Substantia nigra (tissue), 51 donors: ENCODE measurements at places on chromosomes 1 and 21.

DNA sequence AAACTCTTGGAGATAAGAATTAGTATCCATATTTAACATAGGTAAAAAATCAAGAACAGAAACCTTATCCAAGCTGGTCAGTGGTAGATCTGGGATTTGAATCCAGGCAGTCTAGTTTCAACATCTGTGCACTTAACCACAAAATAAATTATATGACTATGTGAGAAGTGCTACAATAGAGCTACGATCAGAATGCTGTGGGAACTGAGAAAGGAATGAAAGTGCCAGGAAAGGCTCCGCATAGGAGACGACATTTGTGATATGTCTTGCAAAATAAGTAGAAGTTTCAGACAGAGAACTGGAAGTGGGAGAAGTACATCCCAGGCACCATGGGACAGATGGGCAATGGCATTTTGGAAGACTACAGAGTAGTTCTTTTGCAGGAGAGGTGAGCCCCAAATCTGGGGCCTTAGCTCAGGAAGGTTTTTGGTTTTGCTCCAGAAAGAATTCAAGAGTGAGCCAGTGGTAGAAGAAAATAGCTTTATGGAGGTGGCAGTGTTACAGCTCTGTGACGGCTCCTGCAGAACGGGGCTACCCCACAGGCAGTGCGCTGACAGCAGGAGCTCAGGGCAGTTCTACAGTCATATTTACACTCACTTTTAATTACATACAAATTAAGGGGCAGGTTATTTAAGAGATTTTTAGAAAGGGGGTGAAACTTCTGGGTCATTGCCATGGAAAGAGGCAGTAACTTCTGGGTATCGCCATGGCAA is 25.5 kb upstream of the GJA5 start:
- DNase-seq, result no peak

DNA sequence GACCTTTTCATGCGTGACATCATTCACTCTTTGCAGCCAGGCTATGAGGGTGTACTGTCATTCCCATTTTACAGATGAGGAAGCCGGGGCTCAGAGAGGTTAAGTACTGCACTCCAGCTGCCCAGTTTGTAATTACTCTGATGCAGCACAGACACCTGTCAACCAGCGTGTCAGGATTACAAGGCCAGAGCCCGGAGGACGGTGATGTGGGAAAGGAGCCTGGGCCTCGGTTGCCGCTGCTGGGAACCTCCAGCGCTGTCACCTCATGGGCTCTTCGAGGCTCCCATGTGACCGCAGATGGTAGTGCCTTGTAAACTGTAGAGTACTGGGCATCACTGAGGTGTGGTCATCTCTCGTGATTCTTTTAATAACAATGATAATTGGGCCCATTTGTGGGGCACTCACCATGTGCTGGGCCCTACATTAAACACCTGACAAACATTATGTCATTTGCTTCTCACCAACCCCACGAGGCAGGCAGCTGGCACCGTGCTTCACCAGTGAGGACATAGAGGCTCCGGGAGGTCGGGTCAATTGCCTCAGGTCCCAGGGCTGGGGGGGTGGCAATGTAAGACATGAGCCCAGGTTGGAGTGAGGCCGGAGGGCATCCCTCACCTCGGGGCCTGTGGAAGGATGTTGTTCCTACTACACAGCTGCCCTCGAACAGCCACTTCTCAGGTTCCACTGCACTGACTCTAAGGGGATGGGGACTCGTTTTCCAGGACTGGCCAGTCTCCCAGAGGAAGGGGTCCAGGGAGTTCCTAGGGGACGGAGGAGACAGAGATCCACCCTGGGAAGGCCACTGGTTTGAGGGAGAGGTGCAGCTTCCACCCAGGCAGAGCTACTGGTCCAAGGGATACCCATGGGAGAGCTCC is 42.8 kb upstream of the PADI1 start:
- no peak for DNase-seq

- no peak for DNase-seq
These were observed 103.7 kb upstream of the CLDN14 start for GRCh38 chr21:36583591-36583990.

GRCh38 chr21:43268086-43268803 is 99.4 kb downstream of the CRYAA start:
- DNase-seq, result no peak

DNA sequence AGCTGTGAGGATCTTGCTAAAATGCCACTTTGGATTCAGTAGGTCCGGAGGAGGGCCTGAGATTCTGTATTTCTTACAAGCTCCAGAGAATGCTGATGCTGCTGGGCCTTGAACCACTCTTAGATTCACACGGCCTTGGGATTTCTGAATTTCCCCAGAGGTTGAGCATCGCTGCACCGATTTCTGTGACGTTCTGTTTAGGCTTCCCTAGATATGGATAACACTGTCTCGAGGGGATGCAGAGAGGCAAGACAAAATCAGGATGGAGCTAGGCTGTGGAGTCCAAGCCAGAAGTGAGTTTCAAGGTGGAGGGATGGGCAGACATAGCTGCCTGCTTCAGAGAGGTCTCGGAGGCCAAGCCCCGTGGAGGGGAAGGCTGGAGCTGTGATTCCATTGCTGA is 415.9 kb upstream of the PROX1 start:
- DNase-seq, result no peak

GRCh38 chr1:36947384-36947783 is 86.9 kb downstream of the GRIK3 start:
- no peak for DNase-seq

DNA sequence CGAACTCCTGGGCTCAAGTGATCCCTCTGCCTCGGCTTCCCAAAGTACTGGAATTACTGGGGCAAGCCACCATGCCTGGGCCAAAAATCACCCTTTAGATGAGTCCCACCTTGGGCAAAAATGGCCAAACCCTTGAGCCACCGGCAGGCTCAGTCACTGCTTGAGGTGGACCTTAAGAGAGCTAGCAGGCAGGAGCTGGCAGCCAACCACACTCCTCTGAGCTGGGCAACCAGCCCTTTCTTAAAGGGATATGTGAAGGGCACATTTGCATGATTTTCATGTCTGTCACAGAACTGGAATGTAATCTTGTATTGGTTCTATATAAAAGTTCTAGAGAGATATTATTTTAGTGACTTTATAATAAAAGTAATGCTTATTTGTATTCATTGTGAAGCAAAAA is 316.5 kb downstream of the PBX1 start:
- DNase-seq, result no peak

DNA sequence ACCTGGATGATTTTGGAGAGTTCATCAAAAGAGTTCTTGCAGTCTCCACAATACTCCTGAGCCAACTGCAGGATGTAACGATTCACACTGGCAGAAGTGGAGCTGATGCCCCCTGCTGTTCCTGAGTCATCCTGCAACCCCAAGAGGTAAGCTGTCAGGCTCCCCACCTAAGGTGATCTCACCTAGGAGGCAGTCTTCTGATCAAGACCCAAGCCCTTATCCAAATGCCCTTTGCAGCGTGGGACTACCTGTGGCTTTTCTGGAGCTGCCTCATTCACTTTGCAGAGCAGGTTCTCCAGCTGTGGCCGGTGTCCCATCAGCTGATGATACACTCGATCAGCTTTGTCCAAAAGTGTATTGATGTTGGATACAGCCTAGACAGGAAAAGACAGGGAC is 96.4 kb downstream of the UBR4 start:
- DNase-seq, result no peak

DNA sequence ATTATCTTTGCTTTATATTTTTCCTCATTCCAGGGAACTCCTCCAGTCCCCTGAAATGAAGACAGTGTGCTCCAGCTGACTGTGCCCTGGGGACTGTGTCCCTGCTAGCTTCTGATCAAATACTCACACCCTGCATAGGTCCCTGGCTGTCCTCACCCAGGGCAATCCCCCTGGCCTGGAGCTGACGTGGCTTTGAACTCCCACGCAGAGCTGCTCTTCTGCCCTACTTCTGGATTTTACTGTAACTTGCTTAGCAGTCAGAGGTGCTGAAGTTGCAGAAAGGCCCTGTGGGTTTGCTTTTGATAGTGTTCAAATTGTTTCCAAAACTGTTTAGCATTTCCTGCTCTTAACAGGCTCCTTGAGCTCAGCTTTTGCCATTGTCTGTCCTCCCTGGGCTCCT is 186.5 kb downstream of the FASLG start:
- no peak for DNase-seq

DNA sequence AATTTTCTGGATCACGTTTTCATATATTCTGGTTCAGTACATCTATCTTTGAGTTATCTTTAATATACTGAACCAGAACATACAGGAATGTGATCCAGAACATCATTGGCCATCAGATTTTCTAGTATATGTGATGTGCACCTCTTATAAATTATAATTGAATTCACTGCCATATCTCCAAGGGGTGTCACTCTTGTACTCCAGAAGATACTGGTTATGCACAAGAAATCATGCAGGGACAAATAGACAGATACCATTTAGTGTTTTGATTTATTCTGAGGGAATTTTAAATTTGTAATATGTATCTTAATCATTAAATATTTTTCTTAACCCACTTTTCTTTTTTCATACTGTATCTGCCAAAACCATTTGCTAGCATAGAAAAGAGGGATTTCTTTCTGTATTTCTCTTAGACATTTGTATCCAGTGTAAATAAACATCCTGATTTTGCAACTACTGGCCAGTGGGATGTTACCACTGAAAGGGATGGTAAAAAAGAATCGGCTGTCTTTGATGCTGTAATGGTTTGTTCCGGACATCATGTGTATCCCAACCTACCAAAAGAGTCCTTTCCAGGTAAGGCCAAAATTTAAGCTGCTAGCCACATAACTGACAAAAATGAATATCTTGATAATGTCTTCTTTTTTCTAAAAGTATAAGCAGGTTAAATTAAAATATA is 16.7 kb downstream of the FMO3 start:
- DNase-seq, result no peak

- no peak for DNase-seq
These were observed 37.9 kb downstream of the LRRIQ3 start for GRCh38 chr1:74160046-74160445.

DNA sequence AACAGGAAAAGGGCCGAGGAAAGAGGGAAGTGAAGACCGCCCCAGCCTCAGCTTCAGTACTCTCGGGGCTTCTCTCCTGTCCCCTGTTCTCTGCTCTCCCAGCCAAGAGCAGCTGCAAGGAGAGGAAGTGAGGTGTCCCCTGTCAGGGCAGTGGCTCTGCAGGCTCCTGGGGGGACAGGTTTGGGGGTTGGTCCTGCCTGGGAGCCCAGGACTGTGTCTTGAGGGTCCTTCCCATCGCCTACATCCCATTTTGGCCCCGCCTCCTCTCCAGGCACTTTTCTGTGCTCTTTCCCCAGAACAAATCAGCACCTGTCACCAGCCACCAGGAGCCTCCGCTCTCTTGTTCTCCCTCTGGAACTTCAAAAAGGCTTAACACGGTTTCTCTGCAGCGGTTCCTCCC is 82.6 kb downstream of the VWA5B1 start:
- DNase-seq, result no peak

DNA sequence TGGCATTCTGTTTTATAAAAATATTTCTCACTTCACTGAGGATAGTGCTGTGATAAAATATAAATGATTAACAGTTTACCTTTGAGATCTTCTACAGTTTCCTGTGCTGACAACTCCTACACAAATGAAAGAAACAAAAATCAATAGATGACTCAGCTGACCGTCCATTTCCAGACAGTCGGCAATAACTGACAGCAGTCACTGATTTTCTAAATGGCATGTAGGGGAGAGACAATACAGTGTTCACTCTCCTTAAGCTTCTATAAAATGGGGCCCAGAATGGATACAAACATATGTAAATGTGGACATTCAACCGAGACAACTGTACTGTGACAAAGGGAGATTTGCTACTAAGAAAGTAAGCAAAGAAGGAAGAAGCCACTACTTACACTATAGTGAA is 34.3 kb downstream of the PCNX2 start:
- no peak for DNase-seq

DNA sequence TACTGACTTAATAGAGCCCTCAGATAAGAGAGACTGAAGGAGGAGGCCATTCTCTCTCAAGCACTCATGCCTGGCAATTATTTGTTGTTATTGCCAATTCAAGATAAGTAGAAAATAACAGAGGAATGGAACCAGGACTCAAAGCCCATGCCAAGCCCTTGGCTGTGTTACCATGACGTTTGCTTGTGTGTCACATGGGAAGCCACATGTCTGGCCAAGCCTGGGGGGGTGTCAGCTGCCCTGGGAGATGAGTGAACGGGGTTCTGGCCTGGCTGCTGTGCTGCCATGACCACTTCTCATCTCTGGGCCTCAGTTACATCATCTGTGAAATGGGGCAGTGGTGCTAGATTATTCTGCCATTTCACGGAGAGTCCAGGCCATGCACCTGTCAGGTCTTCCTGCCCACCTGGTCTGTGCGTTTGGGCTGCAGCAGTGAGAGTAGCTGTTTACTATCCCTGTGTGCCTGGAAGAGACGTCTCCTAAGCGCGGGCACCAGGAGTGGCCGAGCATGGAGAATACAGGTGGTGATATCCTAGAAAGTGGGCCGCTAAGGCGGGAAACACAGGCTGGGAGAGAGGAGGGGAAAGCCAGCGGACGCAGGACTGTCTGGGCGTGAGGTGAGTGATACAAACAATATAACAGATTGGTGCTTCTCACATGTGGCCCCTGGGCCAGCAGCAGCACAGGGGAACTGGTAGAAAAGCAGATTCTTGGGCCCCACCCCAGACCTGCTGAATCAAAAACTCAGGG is 67.8 kb downstream of the MAN1C1 start:
- DNase-seq, result no peak
